Activated T-helper 9 cell treated with anti-CD3 and anti-CD28 coated beads, Interleukin-2, amount 50 U/mL, for 16 hours (primary cell): ENCODE measurements at places on chromosomes 7 and 10.

GRCh38 chr10:102419269-102420180 is 940 bp upstream of the PSD start:
- DNase-seq: peak; percentile 54

GRCh38 chr7:13420726-13421125 is 568.7 kb downstream of the ETV1 start:
- DNase-seq: no peak

GRCh38 chr7:26508481-26508880 is 216.8 kb downstream of the SNX10 start:
- no peak for DNase-seq

GRCh38 chr7:155674556-155674955 is 30.1 kb downstream of the RBM33 start:
- DNase-seq: no peak

GRCh38 chr10:29502351-29502750 is 132.4 kb downstream of the SVIL start:
- DNase-seq: no peak

DNA sequence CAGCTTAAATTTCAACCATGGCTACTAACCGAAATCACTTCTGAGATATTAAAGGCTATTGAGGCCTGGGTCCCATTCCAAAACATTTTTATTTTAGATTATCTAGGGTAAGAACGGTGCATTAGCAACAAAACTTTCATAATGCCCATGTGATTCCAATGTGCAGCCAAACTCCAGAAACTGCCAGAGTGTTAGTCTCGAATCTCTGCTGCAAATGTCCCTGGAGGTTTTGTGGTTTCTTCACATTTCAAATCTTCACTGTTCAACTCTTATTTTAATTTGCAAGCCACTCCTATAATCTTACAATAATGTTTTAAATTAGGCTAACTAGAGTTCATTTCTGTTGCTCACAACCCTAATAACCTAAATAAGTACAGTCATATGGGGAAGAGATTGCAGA is 357.0 kb downstream of the PHF14 start:
- DNase-seq: no peak

DNA sequence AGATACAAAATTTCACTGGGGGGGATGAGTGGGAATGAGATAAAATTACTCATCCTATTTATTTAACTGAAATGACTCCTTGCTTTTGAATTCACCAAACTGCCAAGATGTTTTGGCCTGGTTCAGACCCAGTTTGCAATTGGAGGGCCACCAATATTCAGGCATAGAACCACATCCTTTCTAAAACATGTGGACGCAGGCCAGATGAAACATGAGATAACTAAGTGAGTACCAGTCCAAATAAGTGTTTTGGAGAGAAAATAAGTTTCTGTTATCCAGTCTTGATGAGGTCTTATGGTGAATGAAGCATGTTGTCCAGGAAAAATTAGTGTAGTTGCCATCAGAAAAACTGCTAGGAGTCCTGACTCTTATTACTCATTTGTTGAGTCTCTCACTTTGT is 36.3 kb upstream of the PDK4 start:
- DNase-seq: no peak

GRCh38 chr7:151366166-151366879 is 24.7 kb downstream of the NUB1 start:
- DNase-seq: no peak

DNA sequence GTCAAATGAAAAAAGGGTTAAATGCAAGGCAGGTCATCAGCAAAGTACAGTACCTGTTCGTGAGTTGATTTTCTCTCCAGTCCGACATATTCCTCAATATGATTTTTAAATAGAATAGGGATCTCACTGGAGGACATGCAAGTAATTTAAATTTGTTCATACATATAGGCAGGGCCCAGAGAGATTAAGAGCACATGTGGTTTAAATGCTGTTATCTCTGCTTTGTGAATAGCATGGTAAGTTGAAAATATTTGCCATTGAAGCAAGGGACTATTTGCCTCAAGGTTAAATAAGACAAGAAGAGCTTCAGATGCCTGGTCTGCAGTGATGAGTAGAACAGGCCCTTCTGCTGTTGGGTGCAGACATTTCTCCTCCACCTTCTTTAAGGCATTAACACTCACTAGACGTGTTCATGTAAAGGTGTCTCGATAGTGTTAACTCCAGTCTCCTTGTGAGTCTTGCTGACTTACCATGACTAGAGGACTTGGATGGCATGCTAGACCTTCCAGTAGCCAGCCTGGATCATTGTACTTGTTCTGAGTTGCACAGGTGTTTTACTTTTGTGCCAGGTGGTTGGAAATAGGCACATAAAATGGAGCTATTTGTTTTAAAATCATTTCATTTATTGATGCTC is 15.6 kb upstream of the AKR1C3 start:
- DNase-seq: no peak

GRCh38 chr7:105250706-105251105 is 138.0 kb downstream of the SRPK2 start:
- no peak for DNase-seq

DNA sequence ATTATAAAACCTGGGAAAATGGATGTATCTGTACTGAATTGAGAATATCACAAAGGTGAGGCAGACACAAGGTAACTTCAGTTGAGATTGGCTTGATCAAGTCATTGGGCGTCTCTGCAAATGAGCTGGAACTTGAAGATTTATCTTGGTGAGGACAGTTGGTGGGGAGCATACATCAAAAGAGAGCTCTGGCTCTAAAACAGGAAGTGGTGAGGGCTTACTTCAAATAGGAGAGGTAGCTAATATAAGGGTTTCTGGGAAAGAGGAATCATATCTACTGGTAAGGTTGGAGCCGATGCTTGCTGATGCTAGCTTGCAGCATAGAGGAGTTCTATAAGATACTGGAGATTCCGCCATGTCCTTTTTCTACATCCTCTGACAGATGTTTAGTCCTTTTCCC is 39.9 kb upstream of the FGL2 start:
- DNase-seq: no peak

- DNase-seq: no peak
Measured at GRCh38 chr10:106181501-106181900, 983.0 kb downstream of the SORCS1 start.

DNA sequence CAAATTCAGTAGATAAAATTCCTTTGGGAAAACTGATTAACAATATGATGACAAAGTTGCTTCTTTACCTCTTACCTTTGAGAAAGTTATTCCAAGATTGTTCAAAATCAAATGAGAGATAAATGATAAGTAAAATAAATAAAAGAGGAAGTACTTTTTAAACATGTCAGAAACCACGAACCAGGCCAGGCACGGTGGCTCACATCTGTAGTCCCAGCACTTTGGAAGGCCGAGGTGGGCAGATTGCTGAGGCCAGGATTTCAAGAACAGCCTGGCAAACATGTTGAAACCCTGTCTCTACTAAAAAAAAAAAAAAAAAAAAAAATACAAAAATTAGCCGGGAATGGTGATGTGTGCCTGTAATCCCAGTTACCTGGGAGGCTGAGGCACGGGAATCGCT is 296.6 kb downstream of the HGF start:
- no peak for DNase-seq

- no peak for DNase-seq
Measured at GRCh38 chr10:52959810-52960209, 187.2 kb upstream of the MBL2 start.

DNA sequence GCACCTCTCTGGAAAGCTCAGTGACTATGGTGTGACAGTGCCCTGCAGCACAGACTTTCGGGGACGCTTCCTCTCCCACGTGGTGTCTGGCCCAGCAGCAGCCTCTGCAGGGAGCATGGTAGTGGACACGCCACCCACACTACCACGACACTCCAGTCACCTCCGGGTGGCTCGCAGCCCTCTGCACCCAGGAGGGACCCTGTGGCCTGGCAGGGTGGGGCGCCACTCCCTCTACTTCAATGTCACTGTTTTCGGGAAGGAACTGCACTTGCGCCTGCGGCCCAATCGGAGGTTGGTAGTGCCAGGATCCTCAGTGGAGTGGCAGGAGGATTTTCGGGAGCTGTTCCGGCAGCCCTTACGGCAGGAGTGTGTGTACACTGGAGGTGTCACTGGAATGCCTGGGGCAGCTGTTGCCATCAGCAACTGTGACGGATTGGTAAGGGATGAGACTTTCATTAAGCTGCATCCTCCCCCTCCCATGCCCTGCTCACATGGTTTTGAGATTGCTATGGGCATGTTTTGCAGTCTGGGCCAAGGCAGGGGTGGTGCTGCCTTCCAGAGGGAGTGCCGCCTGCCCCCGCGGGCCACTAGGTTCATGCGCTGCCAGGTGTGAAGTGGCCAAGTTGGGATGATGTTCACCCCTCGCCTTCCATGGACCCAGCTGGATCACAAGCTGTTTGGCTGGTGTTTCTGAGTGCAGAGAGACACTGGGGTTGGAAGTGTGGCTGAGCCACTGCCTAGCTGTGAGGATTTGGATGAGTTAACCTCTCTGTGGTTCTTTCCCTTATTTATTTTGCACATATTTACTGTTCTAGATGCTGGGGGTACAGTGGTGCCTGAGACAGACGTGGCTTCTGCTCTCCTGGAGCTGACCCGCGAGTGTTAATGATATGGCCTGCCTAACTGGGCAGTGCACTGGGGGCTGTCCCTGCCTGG is 2.5 kb downstream of the ADAMTS14 start:
- no peak for DNase-seq

DNA sequence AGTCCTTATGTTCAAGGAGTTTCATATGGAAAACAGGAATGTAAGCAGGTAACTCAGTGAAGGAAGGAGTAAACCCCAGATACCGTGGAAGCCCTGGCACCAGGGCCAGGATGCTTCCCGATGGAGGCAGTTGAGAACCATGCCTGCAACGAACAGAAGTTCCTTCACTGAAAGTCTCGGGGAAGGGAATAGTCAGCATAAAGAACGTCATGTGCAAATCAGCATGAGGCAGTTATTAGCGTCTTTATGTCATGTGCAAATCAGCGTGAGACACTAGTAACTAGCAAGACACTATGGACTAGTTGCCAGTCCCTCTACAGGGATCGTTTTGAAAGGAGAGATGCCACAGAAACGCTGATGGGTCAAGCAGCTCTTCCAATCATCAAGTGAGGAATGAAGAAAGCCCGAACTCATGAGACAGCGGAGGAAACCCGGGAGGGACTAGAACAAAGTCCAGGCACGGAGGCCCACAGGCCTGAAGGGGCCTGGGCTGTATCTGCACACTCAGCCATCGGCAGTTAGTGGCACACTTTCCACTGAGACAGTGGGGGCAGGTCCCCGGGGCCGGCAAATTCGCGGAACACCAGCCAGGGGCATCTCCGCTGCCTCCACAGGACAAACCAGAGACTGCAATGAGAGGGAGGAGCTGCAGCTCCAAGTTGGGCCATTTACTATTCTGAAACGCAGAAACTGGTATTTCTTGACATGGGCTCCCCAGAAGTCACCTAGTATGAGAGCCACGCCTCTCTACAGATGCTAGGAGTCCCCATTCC is 109.6 kb downstream of the SFMBT2 start:
- DNase-seq: no peak

DNA sequence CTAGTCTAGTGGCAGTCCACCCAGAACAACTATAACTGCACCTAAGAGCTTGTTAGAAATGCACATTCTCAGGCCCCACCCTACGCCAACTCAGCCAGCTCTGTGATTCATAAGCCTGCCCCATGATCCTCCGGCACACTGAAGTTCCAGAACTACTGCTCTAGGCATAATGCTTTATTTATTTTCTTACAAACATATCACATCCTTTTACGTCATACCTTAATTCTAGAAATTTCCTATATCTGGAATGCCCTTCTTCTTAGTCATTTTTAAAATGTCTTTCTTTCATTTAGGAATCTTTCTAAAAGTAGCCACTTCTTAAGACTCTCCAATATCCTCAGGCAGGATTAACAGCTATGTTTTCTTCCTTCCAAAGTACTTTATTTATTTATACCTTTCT is 480.1 kb downstream of the INHBA start:
- no peak for DNase-seq

GRCh38 chr7:13240349-13240748 is 552.9 kb downstream of the ARL4A start:
- no peak for DNase-seq

DNA sequence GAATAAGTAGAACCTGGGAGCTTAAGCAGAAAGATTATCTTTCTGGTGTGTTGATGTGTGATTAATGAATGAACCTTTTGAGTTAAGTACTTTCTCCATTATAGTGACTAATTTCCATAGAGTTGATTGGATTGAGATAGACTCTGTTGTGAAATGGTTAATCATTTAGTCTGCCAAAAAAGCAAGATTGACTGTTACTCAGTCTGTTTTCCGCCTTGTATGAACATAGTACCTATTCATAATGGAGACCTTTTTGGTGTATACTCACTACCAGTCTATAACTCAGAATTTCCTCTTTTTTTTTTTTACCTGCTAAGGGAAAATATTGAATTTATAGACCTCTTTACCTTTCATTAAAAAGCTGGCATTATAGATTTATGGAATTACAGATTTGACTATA is 14.4 kb upstream of the NPVF start:
- DNase-seq: no peak
